ENCODE measurements at places on chromosomes 12 and 14. TPM values are rescaled to one million over a fixed set of nuclear protein-coding genes. Genes with fewer than 3 reads are reported as not detected.

The IFT43 gene
- 12.2 TPM for total RNA-seq

DNA sequence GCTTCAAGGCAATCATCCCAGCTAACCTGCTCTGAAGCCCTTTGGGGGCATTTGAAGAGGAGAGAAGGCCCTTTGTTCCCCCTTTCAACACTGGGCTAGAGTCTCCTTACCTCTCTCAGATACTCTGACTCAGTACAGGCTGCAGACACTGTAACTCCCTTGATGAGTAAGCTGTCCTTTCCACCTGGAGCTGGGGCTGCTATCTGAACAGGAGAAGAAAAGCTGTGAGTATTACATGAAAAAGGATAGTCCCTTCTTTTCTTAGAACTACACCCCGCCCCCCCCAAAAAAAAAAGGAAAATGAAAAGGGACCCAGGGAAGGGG is 186.6 kb upstream of the PLEKHG7 start:
- no peak for DNase-seq

The VRTN gene
- not detected for total RNA-seq

DNA sequence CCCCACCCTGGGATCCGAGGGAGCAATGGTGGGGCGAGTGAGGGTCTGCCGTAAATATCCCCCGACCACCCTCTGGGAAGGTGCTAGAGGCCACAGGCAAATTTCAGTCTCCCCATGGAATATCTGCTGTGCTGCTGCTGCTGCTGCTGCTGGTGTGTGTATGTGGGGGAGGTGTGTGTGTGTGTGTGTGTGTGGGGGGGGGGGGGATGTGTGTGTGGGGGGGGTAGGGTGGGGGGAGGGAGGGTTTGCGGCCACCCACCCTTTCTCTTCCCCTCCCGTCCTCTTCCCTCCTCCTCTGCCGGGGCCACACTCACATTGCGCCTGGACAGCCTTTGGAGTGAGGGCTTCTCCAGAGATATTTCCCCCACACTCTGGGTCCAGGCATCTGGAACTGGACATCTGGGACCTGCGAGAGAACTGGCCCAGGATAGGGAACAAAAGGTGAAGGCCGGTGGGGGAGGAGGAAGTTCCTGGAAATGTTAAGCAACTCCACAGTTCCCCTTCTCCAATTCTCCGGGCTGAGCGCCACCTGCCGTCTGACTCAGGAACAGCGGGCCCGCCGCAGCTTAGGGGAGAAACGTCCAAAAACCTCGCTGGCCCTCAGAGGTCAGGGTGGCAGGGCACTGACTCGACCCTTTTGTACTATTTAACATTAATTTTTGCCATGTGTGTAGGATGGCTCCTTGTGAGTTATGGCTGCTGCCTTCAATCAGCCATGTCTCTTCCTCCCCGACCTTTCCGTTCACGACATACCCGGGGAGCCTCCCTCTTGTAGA is at the start of gene C1RL:
Gene C1RL (minus strand): TSS at position 419 of the 776 bp plus-strand sequence. CDS start 34 bp downstream, at position 385.
- peak; percentile 74 for DNase-seq

GRCh38 chr12:12069821-12070548 is 754 bp upstream of the BCL2L14 start:
- DNase-seq = no peak

DNA sequence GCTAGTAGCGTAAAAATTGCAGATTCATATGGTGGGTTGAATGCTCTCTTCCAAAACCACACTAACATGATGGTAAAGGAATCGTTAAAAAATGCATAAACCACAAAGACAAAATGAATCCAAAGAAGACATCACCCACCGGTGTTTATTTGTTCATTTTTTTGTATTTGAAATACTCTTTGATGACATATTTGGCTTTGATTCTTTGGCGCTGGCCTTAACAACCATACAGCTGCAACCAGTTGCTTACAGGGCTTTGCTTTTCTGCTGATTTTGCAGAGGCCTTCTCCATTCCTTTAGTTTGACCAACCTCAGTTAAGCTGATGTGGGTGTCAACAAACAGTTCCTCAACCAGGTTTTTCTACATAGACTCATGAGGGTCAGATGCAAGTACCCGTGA is 103.5 kb downstream of the CACNA1C start:
- peak; percentile 68 for DNase-seq

DNA sequence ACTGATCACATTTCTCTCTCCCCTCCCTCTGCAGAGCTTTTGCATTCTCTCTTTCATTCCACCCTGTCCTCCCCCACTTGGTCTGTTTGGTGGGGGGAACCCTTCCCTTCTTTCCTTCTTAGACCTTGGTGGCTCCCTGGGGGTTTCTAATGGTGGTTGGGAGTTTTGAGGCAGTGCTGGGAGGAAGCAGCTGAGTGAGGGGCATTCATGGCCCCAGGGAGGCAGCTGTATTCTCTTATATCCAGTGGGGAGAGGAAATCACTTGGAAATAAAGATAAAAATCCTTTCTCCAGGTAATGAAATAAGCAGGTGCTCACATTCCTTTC is 13.3 kb downstream of the NGDN start:
- no peak for DNase-seq

- no peak for DNase-seq
Observed at GRCh38 chr12:111031916-111032590, 111.7 kb upstream of the MYL2 start.

DNA sequence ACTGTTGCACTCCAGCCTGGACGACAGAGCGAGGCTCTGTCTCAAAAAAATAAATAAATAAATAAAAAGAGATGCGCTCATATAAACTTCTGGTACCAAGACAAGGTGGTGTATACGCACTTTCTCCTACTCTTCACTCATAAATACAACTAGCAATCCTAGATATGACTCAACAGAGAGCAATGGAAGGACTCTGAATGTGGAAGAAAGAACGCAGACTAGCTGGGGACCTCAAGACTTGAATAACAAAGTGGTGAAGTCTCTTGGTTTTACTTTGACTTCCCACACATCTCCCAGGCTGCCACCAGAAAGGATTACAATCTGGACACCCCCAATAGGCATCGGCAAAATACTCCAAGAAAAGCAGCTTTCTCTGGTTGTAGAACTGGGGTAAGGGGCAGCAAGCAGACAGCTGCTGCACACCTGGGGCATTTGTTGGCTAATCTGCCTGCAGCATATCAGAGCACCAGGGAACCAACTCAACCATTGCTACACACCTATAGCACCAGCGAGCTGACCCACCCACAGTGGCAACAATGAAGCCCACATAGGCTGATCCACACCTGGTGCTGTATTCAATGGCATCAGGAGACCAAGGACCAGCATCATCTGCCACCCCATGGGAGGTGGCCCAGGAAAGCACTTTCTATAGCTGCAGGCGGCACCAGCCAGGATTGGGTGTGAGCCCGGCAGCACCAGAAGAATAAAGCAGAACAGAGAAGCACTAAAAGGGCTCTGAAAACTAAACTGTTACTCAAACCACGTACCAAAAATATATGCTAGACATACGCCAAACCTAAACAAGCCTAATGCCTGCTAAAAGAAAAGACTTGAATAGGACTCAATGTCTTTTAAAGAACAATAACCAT is 1231.7 kb upstream of the TMEM132C start:
- no peak for DNase-seq

The ERO1A gene
- total RNA-seq = 42.8 TPM

DNA sequence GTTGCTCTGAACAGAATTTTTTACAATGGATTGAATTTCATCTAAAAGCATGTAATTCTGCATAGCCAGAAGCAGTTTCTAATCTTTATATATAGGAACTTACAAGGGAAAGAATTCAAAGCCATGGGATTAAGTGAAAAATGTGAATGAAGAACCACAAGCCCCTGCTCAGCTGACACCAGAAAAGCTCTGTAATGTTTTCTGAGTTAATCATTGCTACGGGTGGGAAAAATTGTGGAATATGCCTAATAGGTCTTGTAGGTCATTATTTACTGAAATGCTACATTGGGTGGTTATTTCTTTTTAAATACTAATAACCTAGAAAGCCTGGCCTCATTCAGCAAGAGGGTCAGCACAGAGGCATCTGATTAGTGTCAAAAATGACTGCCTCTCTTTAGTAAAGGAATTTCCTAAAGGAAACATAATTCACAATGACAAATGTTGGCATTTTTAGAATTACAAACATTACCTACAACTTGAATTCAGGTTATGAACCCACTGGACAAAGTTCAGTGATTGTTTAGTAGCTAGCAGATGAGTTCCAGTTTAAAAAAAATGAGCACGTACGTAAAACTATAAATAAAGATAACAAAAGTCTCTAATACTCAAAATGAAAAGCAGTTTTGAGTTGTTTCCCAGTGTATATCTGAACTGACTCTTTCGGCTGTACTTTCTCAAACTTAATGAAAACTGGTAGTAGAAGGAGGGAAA is 75.3 kb downstream of the BMP4 start:
- DNase-seq = no peak

DNA sequence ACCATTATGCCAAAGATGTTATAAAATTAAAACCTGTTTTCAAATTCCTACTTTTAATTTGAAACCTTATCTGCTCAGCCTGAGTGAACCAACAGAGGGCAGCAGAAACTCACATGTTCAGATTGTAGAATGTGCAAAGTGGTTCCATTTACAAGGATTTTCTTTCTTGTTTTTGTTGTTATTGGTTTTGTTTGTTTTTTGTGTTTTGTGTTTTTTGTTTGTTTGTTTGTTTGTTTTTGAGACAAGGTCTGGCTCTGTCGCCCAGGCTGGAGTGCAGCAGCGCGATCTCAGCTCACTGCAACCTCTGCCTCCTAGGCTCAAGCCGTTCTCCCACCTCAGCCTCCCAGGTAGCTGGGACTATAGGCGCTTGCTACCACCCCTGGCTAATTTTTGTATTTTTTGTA is 22.8 kb upstream of the GARIN2 start:
- no peak for DNase-seq

- DNase-seq = no peak
Observed at GRCh38 chr12:125220404-125221273, 155.4 kb downstream of the AACS start.

DNA sequence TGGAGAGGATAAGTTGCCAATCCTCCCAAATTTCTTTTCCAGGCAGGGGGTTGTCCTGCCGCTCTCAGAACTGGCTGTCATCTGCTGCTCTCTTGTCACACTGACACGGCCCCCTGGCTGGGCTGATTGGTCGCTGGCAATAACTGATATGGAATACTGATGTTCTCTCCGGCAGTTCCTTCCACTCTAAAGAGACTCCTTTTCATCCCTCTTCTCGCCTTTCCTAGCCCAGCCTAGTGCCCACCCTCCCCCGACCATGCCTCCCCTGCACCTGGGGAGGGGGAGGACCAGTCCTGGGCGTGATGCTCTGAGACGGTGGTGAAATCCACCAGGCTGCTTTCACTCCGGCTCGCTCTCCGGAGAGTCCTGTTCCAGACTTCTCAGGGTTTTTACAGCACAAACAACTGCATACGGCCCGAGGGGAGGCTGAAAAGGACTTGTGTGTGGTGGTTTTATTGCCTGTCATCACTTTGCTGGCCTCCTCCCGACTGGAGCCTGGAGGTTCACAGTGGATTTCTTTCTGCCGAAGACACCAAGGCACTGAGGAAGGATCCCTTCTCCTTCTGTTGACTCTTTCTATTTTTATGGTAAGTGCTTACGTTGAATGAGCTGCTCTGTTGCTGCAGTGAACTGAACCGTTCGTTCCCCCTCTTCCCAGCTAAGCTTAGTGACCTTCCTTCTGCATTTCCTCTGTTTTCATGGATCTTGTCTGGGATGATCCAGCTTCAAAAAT is at the start of gene ANO4:
Gene ANO4 (plus strand): TSS at position 336 of the 733 bp plus-strand sequence. CDS start 107,010 bp downstream, outside the sequence.
- no peak for DNase-seq

The NTF3 gene
- total RNA-seq = not detected

GRCh38 chr12:80299976-80300375 is 144.1 kb upstream of the PTPRQ start:
- no peak for DNase-seq

DNA sequence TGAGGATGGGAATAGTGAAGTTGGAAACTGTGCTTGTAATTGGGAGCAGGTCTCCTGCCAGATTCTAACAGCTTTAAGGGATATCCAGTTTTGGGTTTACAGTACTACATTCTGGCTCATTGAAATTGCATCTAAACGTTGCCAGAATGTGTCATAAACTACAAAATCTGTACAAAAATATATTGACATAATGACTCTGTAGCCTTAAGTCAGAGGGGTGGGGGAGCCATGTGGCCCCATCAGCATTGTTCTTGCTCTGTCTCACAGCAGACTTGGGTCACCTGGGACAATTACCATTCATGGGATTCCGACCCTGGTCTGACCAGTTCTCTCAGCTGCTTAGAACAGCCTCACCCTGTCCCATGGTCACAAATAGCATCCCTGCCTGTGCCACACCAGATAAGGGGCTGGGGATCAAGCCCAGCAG is 43.3 kb upstream of the MED13L start:
- DNase-seq = peak; percentile 60

- peak; percentile 85 for DNase-seq
Observed at GRCh38 chr14:68547305-68548193, 245.3 kb downstream of the ZFP36L1 start.

GRCh38 chr14:77746064-77746702 is 14.8 kb downstream of the SNW1 start:
- DNase-seq = no peak

All from MG63 (cell line).